Esophagus squamous epithelium (tissue), 5 donors: ENCODE measurements at places on chromosomes 2 and 18.

DNA sequence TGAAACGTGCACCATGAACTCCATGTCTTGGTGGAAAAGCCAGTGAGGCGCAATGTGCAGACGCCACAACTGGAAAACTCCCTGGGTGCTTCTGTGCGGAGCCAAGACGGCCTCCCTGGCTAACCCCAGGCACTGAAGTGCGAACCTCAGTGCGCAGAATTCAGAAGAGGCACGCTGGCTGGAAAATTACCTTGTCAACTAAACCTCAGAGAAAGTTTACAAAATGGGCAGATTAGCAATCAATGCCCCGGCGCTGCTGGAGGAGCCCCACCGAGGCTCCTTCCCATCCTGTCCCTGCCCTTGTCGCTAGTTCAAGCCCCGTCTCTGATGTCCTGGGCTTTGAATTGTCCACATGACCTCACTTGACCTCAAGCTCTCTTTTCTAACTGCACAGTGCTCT, 22.2 kb downstream of the SNORC start:
- DNase-seq = no peak

DNA sequence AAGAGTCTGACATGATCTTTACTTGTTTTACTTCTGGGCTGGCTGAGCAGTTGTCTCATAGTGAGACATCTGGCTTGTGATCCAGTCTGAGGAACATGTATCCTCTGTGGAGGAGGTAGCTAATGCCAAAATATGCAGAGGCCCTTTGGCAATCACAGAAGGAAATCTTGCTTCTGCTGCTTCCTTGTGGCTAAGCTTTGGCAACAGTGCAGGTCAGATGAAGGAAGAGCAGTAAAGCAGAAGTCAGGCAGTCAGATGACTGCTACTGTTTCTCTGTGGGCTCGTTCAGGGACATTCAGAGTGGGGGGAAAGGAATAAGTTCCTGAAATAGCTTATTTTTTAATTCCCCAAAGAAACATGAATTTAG, 22.3 kb downstream of the DOK1 start:
- no peak for DNase-seq

- no peak for DNase-seq
Observed at GRCh38 chr2:155815851-155816250, 516.7 kb downstream of the NR4A2 start.

- no peak for DNase-seq
Observed at GRCh38 chr2:117745537-117745936, 69.0 kb upstream of the DDX18 start.

DNA sequence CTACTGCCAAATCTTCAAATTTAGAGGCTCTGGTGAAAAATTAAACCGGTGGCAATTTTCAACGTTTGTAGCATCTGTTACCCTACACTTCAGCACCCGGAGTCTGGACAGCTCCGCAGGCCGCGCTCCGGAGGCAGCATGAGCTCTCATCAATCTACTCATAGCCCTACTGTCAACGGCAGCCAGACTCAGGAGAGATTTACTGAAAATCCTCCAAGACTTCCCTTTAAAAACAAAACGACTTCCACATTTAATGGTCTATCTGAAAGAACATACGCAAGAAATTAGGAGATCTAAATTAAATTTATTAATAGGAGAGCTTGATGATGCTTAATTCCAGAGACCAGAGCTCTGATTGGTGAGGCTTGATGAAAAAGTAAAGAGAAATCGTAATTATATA, 970 bp upstream of the ADCYAP1 start:
- DNase-seq = no peak

DNA sequence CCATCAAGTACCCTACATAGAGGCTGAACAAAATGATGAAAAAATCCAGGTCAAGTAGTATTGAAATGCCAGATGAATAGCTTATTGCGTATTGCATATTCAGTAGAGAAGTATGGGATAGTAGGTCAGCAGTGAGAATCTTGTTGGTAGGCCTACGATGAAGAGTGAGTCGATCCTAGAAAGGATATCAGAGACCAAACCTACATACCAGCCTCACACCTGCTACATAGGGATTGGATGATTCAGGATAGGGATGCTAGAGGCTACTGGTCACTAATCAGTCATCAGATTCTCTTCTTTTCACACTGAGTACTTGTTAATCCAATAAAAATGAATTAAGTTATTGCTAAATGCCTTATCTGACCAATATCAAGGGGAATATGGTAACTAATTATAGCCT, 274.5 kb downstream of the DSEL start:
- no peak for DNase-seq

DNA sequence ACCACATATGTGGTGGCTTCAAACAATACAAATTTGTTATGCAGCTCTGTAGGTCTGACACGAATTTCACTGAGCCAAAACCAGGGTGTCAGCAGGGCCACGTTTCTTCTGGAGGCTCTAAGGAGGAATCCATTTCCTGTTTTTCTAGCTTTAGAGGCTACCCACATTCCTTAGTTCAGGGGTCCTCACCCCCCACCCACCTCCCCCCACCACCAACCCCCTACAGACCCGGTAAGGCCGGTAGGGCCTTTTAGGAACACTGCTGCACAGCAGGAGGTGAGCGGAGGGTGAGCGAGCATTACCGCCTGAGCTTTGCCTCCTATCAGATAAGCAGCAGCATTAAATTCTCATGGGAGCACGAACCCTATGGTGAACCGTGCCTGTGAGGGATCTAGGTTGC, 10.6 kb upstream of the SLC39A10 start:
- DNase-seq = no peak

DNA sequence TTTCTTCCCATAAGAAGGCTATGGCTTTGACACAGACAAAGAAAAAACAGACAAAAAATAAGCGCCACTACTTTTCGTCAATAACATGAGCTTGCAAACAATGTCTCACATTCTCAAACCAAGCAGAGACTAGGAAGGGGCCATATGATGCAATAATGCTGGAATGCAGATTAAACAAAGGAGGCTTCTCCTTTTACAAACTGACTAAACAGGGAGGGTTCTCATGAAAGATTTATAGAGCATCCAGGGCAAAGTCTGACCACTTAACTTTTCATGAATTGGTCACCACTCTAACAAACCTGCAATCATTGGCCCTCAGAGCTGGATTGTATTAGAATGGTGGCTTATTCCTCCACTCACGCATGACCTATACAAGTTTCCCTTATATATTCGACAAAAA, 663.3 kb upstream of the CHAC2 start:
- DNase-seq = no peak

- no peak for DNase-seq
Observed at GRCh38 chr18:23540867-23541266, 37.6 kb downstream of the RMC1 start.

GRCh38 chr2:88254437-88255091, 84.4 kb downstream of the THNSL2 start:
- no peak for DNase-seq

DNA sequence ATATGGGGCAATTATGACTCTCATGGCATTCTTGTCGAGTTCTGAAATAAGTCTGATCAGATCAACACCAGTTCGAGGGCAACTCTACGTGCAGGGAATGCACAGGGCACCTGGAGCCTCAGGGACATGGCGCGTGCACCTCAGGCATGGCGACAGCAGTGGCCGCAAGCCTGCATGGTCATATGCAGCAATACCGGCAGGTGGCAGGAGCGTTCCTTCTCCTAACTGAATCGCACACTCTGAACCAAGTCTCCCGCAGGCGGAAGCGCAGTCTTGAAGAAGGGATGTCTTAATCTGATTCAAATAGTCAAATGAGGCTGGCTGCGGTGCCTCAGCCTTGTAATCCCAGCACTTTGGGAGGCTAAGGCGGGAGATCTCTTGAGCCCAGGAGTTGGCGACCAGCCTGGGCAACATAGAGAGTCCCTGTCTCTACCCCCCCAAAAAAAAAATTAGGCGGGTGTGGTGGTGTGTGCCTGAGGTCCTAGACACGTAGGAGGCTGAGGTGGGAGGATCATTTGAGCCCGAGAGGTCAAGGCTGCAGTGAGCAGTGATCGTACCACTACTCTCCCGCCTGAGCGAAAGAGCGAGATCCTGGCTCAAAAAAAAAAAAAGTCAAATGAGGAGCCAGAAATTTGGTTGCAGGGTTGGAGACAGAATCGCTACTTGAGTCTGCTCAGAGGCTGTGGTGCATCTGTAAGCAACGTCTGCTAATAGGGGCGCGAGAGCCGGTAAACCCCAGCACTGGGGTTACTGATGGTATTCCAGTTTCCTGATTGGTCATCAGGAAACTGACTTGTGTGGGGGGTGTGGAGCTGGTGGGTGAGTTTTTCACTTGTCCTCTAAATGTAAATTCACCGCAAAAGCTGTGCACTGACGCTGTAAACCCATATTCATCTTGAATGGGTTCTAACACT, 28.8 kb downstream of the FHL2 start:
- DNase-seq = peak; percentile 21

DNA sequence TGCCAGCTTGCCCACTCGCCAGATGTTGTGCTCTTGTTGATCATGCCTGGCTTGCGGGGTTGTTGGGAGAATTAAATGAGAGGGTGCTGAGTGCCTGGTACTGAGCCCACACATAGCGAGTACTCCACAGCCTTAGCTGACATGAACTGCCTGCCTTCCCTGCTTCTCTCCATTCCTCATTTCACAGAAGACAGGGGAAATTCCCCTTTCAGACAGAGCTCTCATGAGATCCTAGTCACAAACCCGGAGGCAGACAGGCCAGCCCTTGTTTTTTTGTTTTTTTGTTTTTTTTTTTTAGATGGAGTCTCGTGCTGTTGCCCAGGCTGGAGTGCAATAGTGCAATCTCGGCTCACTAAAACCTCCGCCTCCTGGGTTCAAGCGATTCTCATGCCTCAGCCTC, 17.1 kb upstream of the DNMT3A start:
- DNase-seq = no peak

GRCh38 chr18:59701272-59701671, 4.0 kb upstream of the CCBE1 start:
- no peak for DNase-seq

DNA sequence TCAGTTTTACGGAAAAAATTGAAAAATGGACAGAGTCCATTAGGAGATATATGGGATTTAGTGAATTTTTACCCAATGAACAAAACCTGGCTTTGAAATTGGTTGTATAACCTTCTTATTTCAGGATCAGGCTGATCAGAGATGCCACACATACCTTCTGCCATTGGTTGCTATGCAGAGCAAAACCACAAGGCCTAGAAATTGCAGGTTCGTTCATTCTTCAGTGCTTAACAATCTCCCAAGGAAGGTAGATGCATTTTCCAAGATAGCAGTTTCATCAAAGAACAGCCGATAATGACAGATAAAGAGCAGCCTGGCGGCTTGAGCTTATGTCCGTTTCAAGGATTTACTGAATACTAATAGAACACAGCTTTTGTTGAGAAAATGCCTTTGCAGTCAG, 868.8 kb downstream of the EPHA4 start:
- no peak for DNase-seq

DNA sequence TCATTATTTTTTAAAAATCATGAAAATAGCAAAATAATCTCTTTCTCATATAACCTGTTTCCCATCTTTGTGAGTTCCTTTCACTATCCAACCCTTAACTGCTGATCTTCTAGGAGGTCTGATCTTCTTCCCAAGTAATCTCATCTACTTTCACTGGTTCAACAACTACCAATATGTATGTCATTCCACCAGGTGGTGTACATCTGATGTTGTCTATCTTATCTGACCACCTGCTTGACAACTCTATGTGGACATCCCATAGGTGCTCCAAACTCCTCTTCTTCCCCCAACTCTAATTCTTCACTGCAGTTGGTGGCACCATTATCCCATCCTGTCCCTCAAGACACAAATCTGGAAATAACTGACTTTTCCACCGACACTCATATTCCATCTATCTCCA, 62.5 kb downstream of the FAM228A start:
- DNase-seq = no peak

GRCh38 chr2:174053355-174054151, 88.4 kb upstream of the SP3 start:
- DNase-seq = no peak

GRCh38 chr2:6864231-6864754, 1.4 kb downstream of the CMPK2 start:
- DNase-seq = no peak

GRCh38 chr2:110215566-110216158, 3.3 kb upstream of the MTLN start:
- DNase-seq = no peak

DNA sequence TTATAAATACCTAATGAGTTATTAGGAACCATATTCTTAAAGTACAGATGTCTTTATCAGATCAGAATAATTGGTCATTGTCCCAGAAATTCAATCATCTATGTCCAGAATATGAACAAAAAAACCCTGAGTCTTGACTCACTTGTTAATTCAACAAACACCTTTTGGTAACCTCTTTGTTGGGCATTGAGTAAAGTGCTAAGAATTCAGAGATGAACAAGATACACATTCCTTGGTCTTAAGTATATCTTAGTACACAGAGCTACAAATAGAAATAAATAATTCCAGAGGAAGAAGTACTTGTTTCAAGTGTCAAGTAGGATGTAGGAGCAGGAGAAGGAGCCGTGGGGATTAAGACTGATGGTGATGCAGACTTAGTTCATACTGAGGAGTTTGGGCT, 798.1 kb downstream of the CPS1 start:
- no peak for DNase-seq

DNA sequence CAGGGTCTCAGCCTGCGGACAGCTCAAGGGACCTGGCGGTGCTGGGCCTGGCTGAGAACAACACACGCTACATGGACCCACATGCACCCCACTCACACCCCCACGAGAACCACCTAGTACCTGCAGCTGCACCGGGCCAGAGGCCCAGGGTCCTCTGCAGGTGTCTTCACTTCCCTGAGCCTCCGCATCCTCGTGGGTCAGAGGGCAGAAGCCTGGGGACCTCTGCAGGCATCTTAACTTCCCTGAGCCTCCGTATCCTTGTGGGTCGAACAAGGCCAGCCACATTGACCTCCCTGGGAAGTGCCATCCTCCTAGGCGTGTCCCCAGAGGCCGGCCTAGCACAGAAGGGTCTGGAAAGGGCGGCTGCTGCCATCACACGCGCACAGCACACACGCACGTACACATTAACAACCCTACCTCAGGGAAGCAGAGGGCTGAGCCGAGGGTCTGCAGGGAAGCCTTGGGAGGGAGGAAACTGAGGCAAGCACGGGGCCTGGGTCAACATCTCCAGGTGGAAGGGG, 62.5 kb upstream of the HPCAL1 start:
- no peak for DNase-seq

GRCh38 chr2:176435729-176436128, 166.5 kb downstream of the MTX2 start:
- DNase-seq = no peak
